ENCODE measurements at places on chromosomes 13 and 19.

DNA sequence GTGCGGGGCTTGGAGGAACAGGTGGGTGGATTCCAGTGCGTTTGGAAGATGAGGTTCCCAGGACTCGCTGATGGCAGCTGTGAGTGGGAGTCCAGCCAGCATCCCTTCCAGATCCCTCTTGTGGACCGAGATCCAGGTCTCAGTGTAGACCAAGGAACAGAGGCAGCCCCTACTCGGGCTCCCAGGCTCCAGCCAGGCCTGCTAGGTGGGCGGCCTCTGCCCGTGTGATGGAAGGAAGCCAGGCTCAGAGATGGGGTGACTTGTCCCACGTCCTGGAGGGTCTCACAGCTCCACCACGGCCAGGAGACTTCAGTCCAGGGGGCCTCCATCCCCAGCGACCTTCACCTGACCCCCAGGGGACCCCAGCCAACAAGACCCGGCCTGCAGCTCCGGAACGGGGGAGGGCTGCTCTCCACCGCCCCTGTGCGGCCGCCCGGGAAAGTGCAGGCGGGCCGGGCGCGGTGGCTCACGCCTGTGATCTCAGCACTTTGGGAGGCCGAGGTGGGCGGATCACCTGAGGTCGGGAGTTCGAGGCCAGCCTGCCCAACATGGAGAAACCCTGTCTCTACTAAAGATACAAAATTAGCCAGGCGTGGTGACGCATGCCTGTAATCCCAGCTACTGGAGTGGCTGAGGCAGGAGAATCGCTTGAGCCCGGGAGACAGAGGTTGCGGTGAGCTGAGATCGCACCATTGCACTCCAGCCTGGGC lies 729 bp upstream of the MADCAM1 start:
- peak; percentile 51 for DNase-seq

DNA sequence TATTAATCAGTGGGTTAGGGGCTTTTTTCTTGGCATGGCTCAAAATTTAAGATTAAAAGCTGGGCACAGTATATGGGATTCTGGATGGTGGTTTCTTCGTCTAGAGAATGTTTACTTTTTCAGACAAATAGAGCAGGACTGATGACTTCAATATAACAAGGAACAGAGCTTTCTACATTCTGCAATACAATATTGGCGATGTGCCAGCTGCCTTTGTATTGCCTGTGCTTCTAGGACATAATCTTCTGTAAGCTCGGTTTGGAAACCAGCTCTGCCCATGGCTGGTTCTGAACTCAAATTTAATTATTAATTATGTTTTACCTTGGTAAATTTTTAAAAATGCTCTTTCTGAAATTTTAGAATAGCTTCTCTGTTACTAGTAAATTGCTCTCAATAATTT lies 139.1 kb upstream of the TRPC4 start:
- DNase-seq, result no peak

- no peak for DNase-seq
These were observed 13.8 kb downstream of the EPS15L1 start for GRCh38 chr19:16457954-16458331.

GRCh38 chr19:56953470-56953869 lies 112.9 kb upstream of the PEG3 start:
- no peak for DNase-seq

- DNase-seq, result peak; percentile 34
These were observed 249.0 kb downstream of the DLEU7 start for GRCh38 chr13:50594276-50595051.
